ENCODE measurements at places on chromosomes 2 and 18.

GRCh38 chr2:64376926-64377325 lies 77.0 kb upstream of the LGALSL start:
- DNase-seq, result no peak

DNA sequence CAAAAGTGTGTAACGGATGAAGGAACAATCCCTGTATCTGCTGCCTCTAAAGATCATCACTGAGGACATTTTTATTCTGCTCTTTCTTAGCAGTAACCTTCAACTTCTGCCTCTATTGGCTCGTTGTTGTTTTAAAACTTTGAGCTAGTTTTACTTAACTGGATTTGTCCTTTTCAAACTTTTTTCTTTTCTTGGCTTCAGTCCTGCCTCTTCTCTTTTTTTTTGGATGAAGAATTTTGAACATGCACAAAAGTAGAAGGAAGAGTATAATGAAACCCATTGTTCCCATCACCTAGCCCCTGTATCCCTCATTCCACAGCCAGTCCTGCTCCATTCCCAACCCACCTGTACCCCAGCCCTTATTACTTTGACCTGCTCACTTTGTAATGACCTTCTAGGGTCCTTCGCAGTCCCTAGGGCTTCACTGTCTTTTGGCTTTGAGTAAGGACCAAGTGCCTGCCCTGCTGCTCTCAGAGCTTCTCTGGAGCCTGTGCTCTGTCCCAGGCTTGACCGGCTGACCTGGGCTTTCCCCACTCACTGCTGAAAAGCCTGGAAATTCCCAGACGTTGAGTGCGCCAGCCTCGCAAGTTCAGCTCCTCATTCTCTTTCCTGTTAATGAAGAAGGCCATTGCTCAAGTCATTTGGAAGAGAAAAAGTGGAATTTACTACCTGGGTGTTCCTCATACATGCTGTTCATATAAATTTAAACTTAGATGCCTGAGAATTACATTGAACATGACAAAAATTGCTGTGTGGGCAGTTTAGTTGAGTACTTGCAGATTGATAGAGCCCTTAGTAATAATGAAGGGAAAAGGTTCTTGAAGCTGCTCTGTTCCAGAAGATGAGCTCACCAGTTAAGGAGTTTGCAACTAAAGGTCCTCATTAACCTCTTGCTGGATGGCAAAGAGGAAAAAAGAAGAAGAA lies 149.3 kb upstream of the ALPP start:
- no peak for DNase-seq

DNA sequence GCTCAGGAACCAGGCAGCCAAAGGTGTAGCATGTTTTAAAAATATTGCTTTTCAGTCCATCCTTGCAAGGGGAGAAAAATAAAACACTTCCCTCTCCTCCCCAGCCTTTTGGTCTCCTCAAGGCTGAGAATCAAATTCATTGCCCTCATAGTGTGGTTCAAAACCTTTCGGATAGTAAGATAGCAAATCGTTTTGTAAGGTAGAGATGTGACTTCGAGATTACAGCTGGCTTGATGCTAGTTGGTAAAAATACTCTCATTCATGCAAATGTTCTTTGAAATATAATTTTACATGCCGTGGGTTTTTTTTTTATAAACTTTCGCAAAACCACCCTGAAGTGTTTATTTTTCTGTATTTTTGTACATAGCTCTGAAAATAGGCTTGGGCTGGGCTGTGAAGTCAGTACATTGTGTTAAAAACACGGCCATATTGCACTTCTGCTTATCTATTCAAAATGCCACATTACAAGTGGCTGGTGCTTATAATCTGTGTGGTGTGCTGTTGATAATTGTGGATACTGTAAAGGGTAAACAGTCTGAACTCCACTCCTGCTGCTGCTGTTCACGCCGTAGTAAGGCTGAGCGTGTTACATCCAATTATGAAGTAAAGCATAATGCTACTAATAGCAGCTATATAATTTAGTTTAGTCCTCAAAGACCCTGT lies 172.0 kb upstream of the SIX3 start:
- no peak for DNase-seq

GRCh38 chr18:45423659-45424058 lies 191.6 kb upstream of the SLC14A2 start:
- no peak for DNase-seq

GRCh38 chr2:4549666-4550210 lies 846.4 kb downstream of the DCDC2C start:
- DNase-seq, result no peak

GRCh38 chr2:43131890-43132682 lies 94.3 kb downstream of the ZFP36L2 start:
- no peak for DNase-seq

GRCh38 chr2:96361751-96362150 lies 26.2 kb downstream of the NCAPH start:
- DNase-seq, result no peak

DNA sequence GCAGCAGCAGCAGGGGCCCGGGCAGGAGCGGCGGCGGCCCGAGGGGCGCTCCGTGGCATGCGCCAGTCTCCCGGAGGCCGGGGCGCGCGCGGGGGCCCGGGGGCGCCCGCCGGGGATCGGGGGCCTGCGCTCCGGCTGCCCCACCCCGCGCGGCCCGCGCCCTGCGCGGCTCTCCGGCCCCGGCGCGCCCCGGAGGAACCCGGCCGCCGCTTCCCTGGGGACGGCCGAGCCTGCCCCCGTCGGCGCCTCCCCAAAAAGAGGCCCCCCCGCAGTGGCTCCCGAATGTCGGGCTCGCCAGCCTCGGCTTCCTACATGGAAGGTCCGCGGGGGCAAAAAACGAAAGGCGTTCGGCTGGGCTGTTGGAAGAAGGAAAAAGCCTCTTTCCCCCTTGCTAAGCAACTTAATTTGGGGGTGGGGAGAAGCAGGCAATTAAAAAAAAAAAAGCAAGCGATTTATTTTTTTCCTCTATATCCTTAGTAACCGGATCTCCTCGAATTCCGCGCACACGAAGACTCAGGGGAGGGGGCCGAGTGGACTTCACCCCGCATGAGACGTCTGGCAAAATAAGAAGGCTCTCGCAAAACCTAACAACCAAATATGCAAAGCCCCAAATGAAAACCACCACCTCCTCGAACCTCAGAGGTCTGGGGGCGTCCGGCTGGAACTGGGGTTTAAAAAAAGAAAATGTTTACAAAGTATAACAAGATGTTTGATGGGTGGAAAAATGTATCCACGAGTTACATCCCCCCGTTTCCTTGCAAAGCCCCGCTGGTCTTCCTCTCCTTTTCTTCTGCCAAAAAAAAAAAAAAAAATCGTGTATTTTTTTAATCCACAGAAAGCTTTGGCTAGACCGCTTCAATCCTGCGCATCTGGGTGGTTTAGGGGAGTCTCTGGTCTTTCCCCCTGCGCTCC lies at the start of gene SMAD7:
Gene SMAD7 (minus strand): TSS at position 430 of the 912 bp plus-strand sequence. CDS start 541 bp downstream, outside the sequence.
- DNase-seq, result no peak

DNA sequence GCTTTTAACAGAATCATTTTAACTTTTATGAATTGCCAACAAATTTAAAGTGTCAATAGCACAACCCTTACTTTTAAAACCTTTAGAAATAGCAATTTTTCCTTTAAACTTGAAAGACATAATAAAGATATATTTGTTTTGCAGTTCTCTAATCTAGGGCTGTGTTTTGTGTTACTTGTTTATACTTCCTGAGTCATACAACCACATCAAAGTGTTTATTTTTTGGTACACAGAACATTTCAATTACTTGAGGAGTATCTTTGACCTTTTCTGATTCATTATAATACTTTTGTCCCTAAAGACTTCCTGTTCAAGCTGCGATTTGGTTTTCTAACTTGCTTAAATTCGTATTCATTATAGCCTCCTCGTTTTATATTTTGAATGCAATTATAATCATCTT lies 21.8 kb downstream of the TYW5 start:
- DNase-seq, result no peak

DNA sequence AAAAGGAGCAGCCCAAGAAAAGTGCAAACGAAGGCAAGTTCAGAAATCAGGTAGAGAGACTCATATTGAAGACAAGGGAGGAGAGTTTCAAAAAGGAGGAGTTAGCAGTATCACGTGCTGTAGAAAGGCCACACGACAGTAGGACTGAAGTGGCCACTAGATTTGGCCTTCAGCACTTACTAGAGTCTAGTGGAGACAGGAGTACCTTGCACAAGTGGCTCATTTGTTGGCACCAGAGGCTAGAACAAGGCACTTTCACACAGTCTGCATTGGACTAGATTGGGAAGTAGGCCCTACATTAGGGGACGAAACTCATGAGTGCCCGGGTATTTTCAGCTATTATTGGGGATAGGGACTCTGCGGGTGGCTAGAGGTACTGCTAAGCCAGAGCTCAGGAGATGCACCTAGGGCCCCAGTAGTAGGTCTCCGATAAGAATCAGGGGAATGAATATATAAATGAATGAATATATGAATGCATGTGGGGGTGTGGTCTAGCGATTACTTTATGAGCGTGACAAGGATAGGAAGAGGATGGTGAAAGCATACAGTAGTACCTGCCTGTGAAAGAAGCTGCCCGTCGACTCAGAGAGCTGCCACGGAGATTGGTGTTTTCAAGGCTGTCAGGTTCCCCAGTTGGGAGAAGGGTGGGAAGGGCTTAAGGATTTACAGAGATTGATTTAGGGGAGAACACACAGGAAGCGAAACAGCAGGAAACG lies 1.4 kb upstream of the NCOA1 start:
- no peak for DNase-seq

- DNase-seq, result no peak
These were observed 673 bp downstream of the PCBP1 start for GRCh38 chr2:70087702-70088597.

DNA sequence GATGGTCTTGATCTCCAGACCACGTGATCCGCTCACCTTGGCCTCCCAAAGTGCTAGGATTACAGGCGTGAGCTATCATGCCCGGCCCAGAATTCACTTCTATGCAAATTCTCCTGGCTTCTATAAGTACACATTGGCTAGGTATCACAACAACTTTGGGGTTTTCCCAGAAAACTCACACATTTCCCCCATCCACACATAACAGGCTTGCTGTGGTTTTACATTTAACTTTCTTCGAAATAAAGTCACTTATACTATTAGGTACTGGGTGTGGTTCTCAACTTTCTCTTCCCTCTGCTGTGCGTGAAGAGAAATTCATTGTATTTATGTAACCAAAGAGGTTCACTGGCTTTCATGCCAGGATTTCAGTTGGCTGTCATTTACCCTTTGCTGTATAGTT lies 439.4 kb upstream of the CWC22 start:
- DNase-seq, result no peak

DNA sequence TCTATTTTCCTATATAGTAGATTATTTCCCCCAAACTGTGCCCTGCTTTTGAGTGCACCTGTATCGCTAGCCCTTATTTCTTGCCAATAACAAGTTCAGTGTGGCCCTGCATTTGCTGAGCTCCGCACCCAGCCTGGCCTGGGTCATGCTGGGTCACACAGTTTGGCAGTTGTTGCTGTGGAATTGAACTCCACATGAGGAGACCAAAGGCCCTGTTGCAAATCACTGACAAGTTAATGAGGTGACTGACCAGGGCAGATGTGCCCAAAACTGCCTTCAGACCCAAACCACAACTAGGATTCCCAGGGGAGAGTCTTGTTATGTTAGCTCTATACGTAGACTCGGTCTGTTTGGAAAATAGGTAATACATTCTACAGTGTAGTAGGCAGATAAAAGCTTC lies 31.0 kb downstream of the COL4A4 start:
- DNase-seq, result no peak

DNA sequence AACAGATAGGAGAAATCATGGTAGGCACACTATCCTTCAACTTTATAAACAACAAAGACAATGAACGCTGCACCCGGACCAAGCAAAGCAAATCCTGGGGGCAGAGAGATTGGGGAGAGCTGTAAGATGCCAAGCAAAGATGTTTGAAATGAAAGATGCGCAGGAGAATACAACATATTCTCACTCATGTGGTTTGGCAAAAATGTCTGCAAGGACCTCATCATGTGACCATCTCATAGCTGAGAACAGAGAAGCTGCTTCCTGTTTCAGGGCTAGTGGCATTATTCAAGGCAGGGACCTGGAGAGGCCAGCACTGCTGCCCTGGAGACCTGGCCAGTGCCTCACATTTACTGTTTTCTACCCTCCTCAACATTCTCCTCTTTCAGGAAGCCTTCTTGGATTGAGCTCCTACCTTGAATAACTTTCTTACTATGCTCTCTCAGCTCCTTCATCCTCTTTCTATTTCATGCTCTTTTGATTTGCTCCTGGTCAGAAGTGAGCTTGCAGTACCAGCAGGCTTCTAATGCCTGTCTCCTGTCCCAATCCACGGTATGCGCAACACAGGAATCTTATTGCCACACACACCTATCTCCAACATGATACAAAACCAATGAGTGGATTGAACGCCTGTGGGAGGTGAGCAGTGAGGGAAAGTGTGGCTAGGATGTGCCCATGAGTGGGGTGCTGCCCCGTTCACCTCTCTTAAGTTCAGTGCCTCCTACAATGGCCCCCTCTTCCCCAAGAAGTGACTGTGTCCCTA lies 133.0 kb downstream of the CELF4 start:
- DNase-seq, result no peak

- DNase-seq, result no peak
These were observed 3.0 kb downstream of the VWA3B start for GRCh38 chr2:98089941-98090340.

- no peak for DNase-seq
These were observed 65.9 kb downstream of the MGAT5 start for GRCh38 chr2:134319596-134320254.
